ENCODE measurements at places on chromosomes 4 and X.

DNA sequence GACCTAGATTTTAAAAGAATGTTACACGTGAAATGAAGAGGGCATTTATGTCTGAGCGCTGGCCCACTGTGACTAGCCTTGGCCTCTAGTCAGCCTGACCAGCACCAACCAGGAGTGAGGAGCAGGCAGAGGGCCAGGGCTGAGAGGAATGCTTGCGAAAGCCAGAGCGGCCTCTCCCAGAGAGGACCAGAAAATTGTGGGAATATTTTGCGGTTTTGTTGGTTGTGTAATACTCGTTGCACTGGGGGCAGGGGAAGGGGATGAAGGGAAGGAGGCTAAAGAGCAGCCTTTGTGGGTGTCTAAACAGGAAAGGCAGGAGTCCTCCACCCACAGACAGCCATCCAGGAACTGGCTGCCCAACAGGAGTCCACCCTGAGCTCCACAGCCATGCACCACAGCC, 3.8 kb downstream of the GABRE start:
- DNase-seq, result no peak

DNA sequence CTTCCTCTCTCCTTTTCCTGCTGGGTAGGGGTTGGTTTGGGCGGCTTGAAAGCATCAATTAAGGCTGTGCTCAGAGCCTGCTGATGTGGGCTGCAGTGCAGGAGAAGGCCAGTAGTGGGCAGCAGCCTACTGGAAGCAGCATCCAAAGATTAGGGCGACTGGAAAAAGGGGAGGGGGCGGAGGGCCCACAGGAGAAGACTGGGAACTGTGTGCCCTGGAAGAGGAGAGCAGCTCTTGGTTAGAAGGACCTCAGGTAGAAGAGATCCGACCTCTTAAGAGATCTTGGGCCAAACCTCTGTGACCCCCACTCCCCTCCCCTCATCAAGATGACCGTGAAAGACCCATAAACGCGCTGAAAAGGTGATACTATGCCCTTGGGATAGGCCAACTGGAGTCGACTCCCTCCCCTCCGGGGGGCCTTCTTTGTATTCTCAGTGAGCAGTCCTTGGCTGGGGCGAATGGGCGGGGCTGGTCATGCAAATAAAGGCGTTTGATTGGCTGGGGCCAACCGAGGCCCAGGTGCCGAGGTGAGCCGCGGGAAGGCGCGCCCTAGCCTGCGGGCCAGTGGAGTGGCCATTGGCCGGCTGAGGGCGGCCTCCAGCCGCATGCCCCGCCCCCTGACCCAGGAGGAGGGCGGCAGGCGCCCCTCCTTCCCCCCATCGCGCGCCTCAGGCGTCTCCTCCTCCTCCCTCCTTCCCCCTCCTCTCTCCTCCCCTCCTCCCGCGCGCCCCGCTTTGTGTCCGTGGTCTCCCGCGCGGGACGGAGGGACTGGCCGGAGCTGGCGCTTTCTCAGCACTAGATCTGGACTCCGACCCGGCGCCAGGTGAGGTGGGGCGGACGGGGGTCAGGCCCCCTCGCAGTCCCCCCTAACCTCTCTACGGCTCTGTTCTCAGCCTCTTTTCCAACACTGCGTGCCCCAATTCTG, 10.1 kb downstream of the DLG3 start:
- DNase-seq, result no peak

GRCh38 chrX:33726281-33727160, 405.6 kb downstream of the FAM47A start:
- DNase-seq, result no peak

- no peak for DNase-seq
Measured at GRCh38 chrX:30246769-30247489, at the start of gene MAGEB1. Gene MAGEB1 (plus strand): TSS chrX:30247146. CDS start chrX:30250494, 3,348 bp downstream.

All from vagina (tissue), 2 donors.